Stimulated activated CD8-positive, alpha-beta memory T cell treated with anti-CD3 and anti-CD28 coated beads, Interleukin-7, amount 100 ng/mL, for 48 hours (primary cell): ENCODE measurements at places on chromosomes 1 and 21.

DNA sequence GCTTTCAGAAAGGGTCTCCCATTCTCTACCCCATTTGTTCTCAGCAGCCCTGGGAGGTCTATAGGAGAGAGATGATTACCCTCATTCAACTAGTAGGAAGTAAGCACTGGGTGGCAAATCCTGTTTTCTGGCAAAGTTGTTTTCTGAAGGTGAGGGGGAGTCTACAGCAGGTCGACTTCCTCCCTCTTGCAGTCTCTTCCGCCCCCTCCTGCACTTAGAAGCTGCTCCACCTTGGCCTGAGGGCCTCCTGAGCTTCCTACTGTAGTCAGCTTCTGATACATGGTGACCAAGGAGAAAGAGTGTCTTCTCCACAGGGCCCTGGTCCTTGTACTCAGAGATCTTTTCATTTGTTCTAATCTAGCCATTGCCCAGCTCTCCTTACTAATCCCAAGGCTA, 93.1 kb downstream of the RGL1 start:
- DNase-seq: no peak

DNA sequence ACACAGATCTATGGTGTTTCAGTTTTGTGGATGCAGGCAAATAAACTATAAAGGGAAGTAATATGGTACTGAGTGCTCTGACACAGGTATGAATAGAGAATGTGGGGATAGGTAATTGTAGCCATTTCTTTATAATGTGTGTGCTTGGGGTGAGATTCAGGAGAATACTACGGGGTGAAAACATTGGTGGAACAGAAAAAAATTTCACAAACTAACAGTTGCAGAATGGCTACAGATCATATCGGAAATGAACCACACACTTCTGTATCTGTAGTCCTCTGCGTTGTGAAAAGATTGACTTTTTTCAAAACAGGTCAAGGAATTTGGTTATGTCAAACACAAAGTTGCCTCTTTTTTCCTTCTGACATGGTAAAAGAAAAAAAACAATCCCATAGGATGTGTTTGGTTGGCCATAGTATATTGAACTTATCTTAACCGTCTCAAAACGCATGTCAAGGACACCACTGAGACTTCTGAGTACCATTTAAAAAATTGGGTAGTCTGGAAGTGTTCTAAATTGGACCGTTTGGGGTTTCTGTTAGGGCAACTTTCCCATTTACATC, 1.1 kb upstream of the CDC73 start:
- DNase-seq: no peak

- DNase-seq: no peak
Observed at GRCh38 chr1:204662530-204662929, 23.0 kb downstream of the LRRN2 start.

GRCh38 chr1:61140778-61141177, 58.4 kb downstream of the NFIA start:
- no peak for DNase-seq

- DNase-seq: no peak
Observed at GRCh38 chr1:111463029-111463683, 10.6 kb upstream of the C1orf162 start.

GRCh38 chr1:160724465-160725242, 13.0 kb upstream of the CD48 start:
- no peak for DNase-seq

DNA sequence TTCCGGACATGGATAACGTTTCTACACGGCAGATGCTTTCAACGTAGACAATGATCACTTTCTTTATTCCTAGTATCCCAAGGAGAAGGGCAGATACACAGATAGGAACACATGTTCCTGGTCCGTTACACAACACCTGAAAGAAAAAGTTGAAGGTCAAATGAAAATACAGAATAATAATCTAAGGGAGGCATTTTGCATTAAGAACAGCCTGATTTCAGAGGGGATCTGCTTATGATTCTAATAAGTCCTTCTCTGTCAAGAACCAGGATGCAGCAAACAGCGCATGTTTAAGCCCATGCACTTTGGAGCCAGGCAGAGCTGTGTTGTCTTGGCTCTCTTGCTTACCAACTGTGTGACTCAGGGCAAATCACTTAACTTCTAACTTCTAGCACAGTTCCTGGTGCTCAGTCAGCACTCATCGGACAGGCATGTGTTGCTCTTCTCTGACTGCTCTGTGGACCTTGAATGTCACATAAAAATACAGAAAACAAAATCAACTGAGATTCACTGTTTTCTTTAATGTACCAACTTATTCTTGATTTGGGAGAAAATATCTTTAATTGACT, 56.3 kb upstream of the CNN3 start:
- DNase-seq: no peak

- DNase-seq: no peak
Observed at GRCh38 chr1:26598890-26599289, 69.3 kb downstream of the RPS6KA1 start.

GRCh38 chr21:39631842-39632562, 19.3 kb downstream of the B3GALT5 start:
- DNase-seq: no peak

- no peak for DNase-seq
Observed at GRCh38 chr1:16630661-16631247, 17.4 kb upstream of the NBPF1 start.

GRCh38 chr1:6288665-6289064, 27.8 kb upstream of the GPR153 start:
- DNase-seq: no peak
